ENCODE measurements at places on chromosomes 3 and 15. TPM values are rescaled to one million over a fixed set of nuclear protein-coding genes. Genes with fewer than 3 reads are reported as not detected.

DNA sequence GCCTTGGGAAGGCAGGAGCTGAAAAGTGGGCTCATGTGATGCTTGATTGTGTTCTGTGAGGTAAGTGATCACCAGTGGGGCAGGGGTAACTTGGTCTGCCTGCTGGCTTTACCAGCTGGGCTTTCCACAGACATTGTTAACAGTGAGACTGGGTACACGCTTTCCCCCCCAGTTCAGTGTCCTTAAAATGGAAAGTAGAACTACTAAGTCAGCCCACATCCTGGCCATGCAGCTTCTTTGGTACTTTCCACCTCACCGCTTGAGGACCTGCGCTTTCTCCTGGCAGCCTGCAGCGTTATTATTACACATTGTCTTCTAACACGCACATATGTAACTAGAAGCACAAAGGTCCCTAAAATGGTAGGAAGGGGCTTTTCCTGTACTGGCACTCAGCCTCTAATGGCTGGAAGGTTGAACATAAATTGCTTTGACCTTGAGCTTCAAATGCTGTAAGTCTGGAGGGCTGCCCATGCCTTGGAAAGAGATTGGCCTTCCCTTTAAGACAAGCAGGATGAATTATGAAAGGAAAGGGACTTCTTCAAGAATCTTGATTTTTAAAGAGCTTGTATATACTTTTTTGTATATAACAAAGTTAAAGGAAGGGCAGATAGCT is 216.1 kb upstream of the ROPN1 start:
- no peak for DNase-seq

- DNase-seq: peak; percentile 36
Measured at GRCh38 chr15:43187544-43188155, 2.4 kb downstream of the CCNDBP1 start.

PRTG gene
- not detected for total RNA-seq

DNA sequence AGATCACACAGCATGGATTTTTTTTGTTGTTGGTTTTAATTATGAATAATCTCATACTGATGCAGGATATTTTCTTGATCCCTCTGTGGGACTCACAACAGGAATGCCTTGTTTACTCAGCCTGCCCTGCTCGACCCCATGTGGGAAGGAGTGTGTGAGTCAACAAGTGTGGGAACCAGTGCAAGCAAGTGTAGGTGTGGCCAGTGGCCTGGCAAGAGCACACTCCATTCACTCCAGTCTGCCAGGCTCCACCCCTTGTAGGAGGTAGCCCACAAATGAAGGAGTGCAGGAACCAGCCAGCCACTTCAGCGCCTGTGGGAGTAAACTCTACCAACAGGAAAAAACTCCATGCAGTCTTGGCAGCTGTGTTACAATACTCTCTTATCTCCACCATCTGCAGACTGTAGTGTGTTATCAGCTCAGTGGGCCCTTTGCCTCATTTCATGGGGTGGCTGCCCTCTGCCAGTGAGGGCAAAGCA is 393.6 kb downstream of the OTOL1 start:
- DNase-seq: no peak

- DNase-seq: no peak
Measured at GRCh38 chr15:38129531-38130204, 123.0 kb upstream of the SPRED1 start.

RPL22L1 gene
- total RNA-seq: 58.5 TPM

DNA sequence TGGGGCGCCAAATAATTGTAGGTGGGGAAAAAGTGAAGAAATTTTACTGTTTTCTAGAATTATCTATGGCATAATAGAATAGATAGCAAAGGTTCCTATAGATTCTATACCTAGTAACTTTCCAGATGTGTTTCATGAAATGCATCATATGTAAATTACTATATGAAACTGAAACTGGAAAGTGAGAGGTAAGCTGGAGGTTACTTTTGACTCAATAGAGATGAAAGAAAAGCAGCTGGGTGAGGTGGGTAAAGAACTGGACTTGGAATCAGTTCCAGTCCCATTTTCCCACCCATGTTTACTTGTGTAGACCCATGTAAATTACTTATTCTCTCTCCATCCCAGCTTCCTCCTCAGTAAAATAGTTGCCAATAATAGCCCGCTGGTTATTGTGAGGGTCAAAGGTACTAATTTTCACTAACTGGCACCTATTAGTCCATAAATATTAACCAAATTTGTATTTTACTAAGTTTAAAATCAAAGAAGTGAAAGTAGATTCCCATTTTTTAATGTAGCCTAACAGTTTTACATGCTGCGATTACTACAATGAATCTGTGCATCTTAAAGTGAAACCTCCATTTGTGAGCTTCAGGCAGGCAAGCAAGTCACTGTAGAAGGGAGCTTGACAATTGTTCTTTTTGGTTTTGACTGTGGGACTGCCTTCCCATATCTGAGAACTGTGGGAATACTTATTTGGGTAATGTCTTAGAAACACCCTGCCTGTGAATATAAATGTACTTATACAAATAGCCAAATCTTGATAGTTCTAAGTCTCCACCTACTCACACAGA is 312.1 kb downstream of the SLC9A9 start:
- DNase-seq: no peak

DNA sequence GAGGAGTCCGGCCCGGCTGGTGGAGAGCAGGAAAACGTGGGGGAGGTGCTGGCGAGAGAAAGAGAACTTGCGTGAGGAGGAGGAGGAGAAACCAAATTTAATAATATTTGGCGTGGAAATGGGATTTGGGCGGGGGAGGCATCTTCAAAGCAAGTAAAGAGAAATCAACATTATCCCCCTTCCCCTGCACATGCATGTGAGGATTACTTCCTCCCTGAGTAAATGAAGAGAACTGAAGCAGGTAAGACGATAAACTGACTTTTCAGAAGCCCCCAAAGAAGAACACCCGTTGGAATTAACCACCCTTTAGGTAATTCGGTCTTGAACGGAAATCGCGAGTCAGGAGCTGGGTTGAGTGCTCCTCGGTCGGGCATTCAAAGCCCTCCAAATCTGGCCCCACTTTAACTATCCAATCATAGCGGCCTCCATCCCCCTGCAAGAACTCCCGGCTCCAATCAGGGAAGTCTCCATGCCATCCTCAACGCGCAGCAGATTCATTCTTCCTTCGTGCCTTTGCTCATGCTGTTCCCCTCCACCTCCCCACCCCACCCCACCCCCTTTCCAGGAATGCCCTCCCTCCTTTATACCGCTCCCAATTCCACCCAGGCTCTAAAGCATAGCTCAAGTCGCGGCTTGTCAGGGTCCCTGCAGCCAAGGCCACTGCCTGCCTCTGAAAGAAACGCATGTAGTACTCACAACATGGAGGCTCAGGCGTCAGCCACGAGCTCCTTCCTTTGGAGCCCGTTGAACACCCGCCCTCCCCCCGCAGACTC is 545 bp upstream of the RFX7 start:
- DNase-seq: peak; percentile 27

DNA sequence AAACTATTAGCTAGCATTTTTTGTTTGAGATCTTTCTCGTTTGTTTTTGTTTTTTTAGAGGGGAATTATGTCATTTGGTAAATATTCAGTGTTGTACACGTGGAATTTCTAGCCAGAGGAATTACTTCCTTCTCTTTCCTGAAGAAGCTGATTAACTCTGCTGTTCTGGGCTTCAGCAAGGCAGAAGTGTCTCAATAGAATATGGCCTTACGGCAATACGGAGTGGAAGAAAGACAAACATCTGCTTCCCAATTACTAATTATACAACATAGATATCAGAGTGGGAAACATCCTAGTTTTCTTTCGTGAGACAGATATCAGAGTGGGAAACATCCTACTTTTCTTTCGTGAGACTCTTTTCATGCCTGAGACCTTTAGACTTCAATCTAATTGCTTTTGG is 11.9 kb downstream of the P3H2 start:
- no peak for DNase-seq

DNA sequence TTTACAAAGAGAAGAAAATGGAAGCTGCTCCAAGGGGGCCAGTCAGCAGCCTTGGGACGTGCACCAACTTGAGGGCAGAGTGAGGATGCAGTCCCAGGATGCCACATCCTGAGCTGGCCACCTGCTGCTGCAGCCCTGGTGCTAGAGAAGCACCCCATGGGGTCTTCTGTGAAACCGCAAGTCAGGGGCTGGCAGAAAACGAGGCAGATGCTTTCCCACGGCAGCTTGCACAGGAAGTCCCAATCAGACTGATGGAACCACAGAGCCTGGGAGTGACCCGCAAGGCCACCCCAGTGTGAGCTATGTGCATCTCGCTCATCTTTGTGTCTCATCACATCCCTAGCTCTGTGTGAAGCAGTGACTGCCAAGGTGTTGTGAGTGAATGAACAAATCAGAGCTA is 76.5 kb downstream of the NUP210 start:
- DNase-seq: no peak

GRCh38 chr3:138448631-138449030 is 14.2 kb downstream of the ESYT3 start:
- no peak for DNase-seq

DNA sequence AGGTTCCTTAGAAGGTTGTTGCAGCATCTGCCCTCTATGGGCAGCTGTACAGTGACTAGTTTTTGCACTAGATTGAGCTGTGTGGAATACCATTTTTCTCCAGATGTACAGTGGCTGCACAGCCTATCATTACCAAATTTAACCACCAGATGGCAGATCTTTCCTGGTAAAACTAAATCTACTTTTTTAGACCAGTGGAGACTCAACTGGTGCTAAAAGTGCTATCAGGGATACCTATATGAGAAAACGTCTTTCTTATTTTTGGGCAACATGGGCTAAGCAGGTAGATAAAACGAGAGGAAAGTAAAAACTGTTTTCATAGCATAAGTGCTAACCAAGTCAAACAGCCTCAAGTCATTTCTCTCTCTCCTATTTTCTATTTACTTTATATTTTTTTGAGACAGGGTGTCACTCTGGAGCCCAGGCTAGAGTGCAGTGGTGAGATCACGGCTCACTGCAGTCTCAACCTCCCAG is 21.2 kb downstream of the IGSF10 start:
- peak; percentile 18 for DNase-seq

- no peak for DNase-seq
Measured at GRCh38 chr3:13053893-13054292, 19.3 kb downstream of the IQSEC1 start.

- DNase-seq: no peak
Measured at GRCh38 chr3:194736896-194737600, 51.4 kb downstream of the FAM43A start.

DNA sequence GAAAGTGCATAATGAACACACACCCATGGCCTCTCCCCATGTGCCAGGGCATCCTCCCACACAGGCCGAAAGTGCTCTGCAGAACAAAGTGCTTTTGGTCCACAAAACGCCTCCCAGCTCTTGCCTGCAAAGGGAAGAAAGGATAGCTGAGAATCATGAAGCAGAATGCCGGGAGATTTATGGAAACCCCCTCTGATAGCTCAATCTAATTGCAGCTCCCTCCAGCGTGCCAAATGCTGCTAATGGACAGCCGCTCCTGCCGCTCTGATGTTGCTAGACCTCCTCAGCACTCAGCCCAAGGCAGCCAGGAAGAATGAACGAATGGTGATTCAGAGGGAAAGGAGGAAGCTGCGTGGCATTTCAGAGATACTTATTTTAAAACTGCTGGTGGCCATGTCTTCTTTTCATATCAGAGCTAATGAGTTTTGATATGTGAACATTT is 145.3 kb downstream of the TJP1 start:
- DNase-seq: no peak

ABI3BP gene
- total RNA-seq: not detected

DNA sequence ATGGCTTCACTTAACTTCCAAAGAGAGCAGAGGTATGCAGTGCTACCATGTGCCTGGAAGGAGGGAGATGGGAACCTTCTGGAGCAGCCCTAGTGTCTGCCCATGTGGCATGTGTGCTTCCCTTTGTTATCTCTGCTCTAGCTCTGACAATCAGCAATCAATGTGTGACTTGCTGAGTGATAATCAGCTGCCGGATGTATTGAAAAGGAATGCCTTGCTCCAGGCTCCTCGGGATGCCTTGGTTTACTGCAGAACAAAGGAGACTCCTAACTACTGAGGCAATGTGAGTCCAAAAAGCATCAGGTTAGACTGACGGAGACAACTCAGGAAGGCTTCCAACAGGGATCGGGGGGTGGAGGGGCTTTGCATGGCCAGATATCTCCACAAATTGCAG is 36.0 kb upstream of the CORO2B start:
- DNase-seq: no peak

GRCh38 chr15:89623165-89623564 is 32.1 kb downstream of the KIF7 start:
- DNase-seq: no peak

Data from activated CD4-positive, alpha-beta T cell treated with anti-CD3 and anti-CD28 coated beads, Interleukin-2, amount 10 ng/mL, durations not matched to agents 7 days and 5 days (primary cell).